ENCODE measurements at places on chromosomes 1 and 21.
A peak's percentile ranks its signal among the peaks of the same experiment; 100 is the strongest.

- peak; percentile 29 for DNase-seq
Observed at GRCh38 chr1:156658496-156658895, 16.6 kb downstream of the BCAN start.

GRCh38 chr21:38751379-38752050 is 54.2 kb upstream of the ETS2 start:
- DNase-seq: no peak

DNA sequence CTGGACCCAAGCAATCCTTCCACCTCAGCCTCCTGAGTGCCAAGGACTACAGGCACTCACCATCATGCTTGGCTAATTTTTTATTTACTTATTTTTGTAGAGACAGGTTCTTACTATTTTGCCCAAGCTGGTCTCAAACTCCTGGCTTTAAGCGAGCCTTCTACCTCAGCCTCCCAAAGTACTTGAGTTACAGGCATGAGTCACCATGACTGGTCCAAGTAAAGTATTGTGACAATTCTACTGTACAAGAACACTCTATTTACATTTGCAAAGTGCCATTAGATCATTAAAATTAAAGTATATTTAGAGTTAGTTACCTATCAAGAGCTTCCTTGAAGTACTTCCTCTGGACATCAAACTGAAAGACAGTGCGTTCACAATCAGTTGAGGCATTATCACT is 44.8 kb downstream of the NRDC start:
- no peak for DNase-seq

- no peak for DNase-seq
Observed at GRCh38 chr1:87972811-87973210, 644.1 kb downstream of the LMO4 start.

All from cerebellar cortex (tissue), 1 donor.